ENCODE measurements at places on chromosomes 11 and 22.

GRCh38 chr11:130423541-130424142, 4.8 kb downstream of the ADAMTS8 start:
- DNase-seq: no peak

- peak; percentile 65 for DNase-seq
These were observed 3.0 kb downstream of the OR52W1 start for GRCh38 chr11:6202041-6202440.

- no peak for DNase-seq
These were observed 7.6 kb upstream of the VPS37C start for GRCh38 chr11:61168800-61169199.

- no peak for DNase-seq
These were observed 455.8 kb downstream of the LRRC4C start for GRCh38 chr11:41003339-41004282.

GRCh38 chr22:49964136-49965090, 3.8 kb downstream of the PIM3 start:
- no peak for DNase-seq

GRCh38 chr11:1348146-1348795, 38.8 kb upstream of the TOLLIP start:
- no peak for DNase-seq

- no peak for DNase-seq
These were observed 159.7 kb downstream of the DBX1 start for GRCh38 chr11:20000351-20001134.

DNA sequence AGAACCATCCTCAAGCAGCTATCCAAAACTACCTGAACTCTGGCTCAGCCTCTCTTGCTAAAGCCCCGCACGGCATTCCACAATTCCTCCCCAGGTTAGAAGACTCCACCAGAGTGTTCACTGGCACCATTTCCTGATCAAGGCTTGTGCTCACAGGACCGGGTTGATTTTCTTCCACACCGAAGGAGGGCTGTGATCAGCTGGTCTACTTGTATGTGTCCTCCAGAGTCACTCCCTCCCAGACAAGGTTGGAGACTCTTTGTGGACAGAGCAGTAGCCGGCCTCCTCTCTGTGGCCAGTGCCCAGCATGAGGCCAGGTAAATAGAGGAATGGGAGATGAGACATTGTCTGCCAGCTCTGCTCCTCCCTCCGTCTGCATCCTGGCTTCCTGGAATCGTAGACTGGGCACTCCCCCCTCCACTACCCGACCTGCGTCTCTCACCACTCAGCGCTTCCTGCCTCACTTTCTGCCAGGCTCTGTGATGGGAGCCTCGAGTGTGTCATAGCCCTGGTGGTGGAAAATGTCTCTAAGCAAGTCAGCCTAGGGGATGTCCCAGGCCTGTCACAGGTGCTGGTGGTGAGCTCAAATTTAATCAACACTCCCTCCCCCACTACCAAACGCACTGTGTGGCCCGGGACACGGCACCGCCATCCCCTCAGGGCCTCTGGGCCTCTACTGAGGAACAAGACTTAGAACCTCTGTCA, 12.5 kb upstream of the TMPRSS6 start:
- peak; percentile 15 for DNase-seq

GRCh38 chr22:45554040-45554406, 51.3 kb downstream of the FBLN1 start:
- no peak for DNase-seq

DNA sequence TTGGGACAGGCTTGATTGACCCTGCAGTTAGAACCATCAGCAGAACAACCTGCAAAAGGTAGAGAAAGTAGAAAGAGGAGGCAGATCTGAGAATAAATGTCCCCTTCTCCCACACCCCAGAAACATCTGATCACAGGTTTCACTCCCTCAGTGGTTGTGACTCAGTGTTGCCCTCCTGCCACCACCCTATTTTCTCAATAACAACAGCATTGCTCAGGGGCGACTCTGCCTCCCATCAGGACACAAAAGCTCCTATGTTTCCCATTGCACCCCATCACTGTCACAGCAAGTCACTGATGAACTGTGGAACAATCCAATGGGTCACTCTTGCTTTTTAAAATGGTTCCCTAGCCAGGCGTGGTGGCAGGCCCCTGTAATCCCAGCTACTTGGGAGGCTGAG, 110.2 kb downstream of the RASSF10 start:
- no peak for DNase-seq

DNA sequence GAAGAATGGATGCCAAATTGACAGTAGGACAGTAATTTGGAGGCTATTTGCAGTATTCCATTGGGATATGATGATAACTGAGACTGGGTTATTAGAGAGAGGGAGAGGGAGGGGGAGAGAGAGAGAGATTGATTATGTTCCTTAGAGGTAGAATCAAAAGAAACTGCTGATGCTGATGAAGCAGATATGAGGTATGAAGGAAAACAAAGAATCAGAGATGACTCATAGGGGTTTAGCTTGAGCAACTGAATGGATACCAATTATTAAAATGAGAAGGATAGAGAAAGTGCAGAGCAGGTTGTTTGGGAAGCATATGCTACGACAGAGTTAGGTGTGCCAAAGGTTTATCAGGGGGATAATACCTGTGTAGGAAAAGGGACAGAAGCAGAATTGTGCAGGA, 12.8 kb upstream of the NUCB2 start:
- peak; percentile 17 for DNase-seq

- no peak for DNase-seq
These were observed 120.4 kb upstream of the GRIA4 start for GRCh38 chr11:105489446-105489845.

- DNase-seq: no peak
These were observed 6.2 kb upstream of the BLID start for GRCh38 chr11:122122179-122122578.

- DNase-seq: no peak
These were observed 17.7 kb upstream of the RGL4 start for GRCh38 chr22:23673050-23673620.

- DNase-seq: no peak
These were observed 12.7 kb upstream of the CNTF start for GRCh38 chr11:58609723-58610122.

- DNase-seq: no peak
These were observed 985.8 kb downstream of the TBC1D22A start for GRCh38 chr22:47748271-47748670.

GRCh38 chr11:115169251-115169650, 335.0 kb downstream of the CADM1 start:
- peak; percentile 17 for DNase-seq

DNA sequence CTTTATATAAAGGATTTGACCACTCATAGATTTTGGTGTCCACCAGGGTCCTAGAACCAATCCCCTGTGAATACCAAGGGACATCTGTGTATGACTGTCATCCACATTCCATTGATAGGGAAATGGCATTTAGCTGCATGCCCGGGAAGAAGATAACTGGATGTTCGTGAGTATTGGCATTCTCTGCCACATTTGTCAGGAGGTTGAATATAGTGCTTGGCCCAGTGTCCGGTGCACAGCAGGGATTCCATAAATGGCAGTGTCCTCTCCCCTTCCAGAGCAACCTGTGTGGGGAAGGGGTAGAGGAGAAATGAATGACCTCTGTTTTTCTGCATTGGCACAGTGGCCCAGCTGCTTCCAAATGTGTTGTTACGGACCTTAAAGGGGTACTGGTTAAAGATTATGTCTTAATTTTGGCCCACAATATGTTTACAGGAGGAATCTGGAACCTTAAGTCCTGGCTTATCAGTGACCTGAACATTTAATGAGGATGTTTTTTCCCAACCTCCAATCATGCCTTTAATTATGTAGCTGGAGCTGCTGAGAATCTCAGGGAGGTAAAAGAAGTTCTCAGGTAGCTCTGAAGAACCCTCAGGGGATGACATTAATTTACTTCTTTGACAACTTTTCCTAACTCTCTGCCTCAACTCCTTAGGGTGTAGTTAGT, 33.6 kb upstream of the OR4B1 start:
- no peak for DNase-seq

DNA sequence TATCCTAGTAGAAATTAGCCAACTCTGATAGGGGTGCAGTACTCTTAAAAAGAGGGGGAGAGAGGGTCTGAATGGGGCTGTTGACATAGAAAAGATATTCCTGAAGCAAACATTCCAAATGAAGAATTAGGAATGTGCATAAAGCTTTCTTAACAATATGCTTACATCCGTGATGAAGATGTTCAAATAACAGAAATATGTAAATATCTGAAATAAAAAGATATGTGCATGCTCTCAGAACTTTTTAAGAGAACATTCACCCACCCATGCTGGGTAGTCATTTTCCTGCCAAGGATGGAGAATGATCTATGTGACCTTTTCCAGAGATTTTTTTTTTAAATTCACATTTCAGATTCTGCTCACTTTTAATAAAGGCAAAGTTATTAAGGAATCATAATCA, 80.6 kb downstream of the GRIA4 start:
- DNase-seq: no peak

- peak; percentile 17 for DNase-seq
These were observed 235.9 kb upstream of the ARHGAP20 start for GRCh38 chr11:110948112-110948511.

Measured in AG10803 (cell line).